ENCODE measurements at places on chromosomes 5 and 9.
A peak's percentile ranks its signal among the peaks of the same experiment; 100 is the strongest.

- no peak for DNase-seq
Measured at GRCh38 chr9:21933281-21933680, 60.9 kb downstream of the CDKN2A start.

DNA sequence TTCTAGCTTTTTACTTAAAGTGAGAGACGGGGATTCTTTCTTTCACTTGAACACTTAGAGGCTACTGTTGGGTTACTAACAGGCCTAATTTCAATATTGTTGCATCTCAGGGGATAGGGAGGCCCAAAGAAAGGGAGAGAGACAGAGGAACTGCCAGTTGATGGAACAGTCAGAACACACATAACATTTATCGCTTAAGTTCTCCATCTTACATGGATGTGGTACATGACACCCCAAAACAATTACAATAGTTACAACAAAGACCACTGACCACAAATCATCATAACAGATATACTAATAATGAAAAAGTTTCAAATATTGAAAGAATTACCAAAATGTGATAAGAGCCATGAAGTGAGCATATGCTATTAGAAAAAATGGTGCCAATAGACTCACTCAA is 4.3 kb upstream of the RIC1 start:
- no peak for DNase-seq

DNA sequence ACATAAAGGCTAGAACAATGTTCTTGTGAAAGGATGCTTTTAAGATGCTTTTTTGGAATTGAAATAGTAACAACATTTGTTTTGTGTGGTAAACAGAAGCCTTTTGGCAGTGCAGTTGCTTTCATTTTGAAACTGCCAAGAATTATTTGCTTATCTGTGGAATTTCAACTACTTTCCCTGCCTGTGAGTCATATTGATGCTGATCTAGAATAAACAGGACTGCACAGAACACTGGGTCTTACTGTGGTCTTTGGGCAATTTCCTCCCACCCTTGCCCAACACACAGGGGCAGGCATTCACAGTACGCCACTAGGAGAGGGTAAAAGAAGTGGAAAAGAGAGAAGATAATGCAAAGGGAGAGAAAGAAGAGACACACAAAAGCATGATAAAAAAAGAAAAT is 483.7 kb downstream of the ELAVL2 start:
- DNase-seq, result no peak

- no peak for DNase-seq
Measured at GRCh38 chr9:107948086-107948485, 458.5 kb upstream of the KLF4 start.

DNA sequence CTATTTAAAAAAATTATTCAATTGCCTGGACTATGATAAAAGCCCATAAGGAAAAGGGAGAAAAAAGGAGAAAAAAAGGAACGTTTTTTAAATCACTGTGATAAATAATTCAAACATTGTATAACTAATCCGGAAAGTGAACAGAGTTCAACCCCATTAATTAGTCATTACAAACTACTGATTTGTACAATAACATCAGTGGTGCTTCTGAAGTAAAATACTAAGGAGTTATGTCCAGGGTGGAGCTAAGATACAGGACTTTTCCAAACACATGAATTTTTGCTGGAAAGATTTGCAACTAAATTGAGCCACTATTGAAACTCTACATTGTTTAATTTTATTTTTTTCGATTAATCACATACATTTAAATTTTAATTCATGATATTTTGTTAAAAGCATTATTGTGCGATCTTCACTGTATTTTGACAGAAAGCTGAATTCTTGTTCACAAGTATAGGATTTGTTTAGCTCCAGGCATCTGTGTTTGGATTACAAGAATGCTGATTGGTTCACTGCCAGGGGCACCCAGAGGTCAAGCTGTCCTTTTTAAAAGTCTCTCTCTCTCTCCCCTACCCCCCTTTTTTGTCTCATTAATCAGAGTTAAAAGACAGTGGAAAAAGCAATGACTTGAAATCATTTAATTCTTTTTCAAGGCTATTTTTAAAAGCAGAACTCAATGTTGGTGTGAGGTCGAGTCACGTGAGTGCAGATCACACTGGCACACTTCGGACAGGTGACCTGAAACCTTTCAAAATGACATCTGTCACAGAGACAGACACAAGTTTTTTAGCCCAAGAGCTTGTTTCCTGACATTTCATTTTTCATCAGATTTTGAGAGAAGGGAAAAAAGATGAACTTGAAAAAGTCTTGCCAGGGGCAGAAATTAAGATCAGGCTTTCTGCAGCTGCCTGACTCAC is 387.3 kb downstream of the NR2F1-AS1 start:
- DNase-seq, result peak; percentile 8

GRCh38 chr5:6125781-6126180 is 252.6 kb downstream of the MED10 start:
- no peak for DNase-seq
